Activated CD4-positive, CD25-positive, alpha-beta regulatory T cell treated with anti-CD3 and anti-CD28 coated beads, Interleukin-2, amount 50 U/mL, for 72 hours (primary cell): ENCODE measurements at places on chromosomes 6 and 20.

- DNase-seq = no peak
Measured at GRCh38 chr20:2741463-2741862, 48.9 kb downstream of the EBF4 start.

- DNase-seq = no peak
Measured at GRCh38 chr20:51961964-51962761, 159.8 kb upstream of the SALL4 start.

DNA sequence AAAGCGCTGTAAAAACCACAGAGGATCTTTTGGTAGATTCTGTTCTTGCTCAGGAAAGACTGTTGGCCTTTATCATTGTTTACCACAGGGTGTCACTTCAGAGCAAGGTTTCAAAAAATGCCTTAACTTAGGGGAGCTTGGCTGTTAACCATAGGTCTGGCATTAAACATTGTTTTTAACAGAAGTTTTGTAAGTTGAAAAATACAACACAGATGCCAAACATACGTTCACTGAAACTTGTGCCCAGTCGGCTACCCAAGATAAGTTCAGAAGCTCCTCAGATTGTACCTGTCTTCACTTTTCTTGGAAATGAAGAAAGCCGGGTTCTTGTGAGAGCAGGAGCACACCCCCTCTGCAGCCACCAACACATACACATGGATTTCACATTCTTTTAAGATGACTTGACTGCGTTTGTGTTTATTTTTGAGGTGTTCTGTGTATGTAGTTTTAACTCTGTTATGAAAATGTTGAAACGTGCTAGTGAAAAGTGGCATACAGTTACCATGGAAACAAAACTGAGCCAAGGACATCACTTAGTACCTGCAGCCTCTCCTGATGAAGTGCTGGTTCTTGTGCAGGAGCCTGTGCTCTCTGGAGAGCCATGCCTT, 64.9 kb downstream of the SYCP2L start:
- no peak for DNase-seq

DNA sequence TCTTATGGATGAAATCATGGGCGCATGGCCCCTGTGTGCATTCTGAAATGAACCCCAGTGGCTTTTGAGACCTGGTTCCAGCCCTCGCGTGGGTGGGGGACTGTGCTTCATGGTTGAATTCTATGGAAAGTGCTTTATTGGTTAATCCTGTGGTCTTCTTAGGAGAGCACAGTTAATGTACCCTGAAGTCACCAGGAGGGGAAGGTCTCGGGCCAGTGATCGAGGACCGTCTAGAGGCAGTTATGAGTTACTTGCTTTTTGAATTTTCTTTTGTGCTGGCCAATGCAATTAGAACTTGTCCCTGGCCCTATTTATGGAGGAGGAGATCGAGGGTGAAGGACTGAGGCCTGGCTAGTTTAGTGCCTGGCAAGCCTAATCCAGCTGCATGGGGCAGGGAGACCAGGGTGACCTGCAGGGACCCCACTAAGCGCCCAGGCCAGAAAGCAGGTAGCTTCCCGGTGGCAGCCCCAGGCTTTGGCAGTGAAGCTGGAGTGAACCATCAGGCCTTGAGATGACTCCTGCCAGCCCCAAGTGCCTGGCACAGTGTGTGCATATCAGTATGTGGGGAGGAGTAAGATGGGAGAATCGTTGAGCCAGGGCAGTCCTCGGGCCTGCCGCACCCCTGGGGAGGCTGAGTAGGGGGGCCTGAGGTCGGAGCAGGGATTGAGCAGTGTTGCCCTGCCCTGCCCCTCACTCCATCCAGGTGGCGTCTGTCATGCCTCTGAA, 144.6 kb upstream of the RNF24 start:
- DNase-seq = no peak

DNA sequence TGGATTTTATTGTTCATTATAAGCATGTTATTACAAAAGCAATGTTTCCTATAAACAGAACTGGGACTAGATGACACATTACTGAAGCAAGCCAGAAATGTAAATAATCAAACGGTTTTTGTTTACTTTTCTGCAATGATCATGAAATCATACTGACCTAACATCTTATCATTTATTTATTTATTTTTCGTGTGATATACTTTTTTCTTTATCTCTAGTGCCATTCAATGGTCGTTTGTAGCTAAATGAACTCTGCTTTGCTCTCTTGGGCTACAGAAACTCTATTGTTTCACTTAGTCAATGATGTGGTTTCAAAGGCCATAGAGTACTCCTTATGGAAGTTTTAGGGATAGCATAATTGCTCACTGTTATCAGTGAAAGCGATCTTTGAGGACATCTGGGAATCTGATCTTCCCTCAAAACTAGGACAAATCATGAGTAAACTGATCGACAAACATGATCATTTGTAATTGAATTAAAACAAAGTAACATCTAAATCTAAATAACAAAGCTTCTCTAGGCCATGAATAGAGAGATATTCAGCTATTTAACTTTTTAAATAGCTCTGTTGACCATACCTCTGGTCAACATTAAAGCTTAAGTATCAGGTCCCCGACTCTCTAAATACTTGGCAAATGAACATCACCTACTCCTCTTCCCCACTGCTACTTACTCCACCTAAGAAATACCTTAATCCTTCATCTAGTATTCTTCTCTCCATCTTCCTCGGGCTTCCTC, 933.4 kb downstream of the TFAP2A start:
- no peak for DNase-seq

- no peak for DNase-seq
Measured at GRCh38 chr20:44956410-44956809, 3.8 kb downstream of the TOMM34 start.

- no peak for DNase-seq
Measured at GRCh38 chr6:72132427-72132826, 246.1 kb downstream of the RIMS1 start.

GRCh38 chr6:26022132-26022472, 59.5 kb downstream of the TRIM38 start:
- DNase-seq = no peak

DNA sequence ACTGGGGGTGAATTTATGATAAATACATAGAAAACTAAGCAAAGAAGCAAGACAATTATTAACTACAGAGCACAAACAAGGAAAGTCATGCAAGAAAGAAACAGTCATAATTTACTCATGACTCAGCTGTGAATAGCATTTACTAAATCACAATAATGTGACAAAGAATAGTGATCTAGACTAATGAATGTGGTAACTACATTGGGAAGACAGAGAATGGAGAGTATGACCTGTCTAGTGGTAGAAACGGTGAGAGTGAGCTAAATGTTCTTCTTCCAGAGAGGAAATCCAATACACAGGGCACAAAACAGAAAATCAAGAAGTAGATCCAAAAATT, 153.5 kb upstream of the DST start:
- no peak for DNase-seq

DNA sequence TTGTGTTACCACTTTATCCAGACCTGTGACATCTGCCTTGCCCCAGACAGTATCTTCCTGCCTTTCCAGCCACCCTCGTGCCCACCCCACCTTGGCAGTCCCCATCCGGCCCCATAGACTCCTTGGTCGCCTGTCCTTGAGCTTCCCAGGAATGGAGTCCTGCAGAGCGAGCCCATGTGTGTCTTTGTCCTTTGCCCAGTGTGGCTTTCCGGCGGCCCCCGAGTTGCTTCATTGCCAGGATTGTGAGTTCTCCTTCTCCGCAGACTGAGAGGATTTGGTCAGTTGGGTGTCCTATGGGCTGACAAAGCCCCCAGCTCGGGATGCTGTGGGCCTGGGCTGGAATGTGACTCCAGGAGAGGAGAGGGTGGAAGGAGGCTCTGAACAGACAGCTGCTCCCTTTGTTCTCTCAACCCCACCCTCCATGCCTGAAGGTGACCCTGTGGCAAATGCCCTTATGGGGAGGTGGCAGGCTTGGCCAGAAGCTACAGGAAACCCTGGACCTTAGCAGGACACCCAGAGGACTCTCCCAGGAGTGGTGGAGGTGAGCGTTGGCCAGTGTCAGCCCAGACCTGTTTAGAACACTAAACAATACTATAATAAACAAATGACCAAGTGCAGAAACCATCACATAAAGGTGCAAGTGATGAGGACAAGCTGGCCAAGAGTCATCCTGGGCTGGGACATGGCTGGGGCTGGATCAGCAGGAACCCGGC, 1.9 kb upstream of the CST1 start:
- no peak for DNase-seq

DNA sequence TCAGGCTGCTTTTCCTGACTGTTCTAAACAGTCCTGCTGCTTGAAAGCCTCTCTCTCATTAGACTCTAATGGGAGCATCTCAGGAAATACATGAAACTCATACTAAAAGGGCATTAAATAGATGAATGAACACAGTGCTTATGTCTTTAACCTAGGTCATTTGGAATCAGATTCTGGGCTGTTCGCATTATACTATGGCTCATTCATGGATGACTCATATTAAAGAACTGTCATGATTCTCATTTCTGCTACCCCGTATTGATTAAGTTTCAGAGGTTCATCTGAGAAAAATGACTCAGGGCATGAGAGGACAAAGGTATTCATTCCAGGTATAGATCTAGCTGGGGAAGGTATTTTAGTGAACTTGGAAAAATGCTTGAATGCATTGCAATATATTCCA, 335.5 kb downstream of the GJA1 start:
- no peak for DNase-seq

DNA sequence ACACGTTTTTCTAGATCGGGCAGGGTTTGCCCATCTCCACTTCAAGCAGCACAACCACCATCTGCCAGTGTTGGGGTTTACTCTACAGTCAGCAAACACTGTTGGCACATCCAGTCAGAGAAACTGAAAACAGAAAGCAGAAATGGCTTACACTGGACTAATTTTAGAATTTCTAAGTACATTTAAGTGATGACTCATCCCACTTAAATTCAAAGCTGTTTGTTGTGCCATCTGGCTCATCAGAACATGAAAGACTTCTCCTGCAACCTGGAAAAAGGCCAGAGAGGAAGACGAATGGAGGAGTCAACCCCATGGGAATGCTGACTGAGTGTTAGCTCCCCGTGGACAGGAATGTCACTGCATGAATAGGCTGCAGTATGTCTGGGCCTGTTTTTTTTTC, 21.8 kb downstream of the FAM209B start:
- DNase-seq = no peak

DNA sequence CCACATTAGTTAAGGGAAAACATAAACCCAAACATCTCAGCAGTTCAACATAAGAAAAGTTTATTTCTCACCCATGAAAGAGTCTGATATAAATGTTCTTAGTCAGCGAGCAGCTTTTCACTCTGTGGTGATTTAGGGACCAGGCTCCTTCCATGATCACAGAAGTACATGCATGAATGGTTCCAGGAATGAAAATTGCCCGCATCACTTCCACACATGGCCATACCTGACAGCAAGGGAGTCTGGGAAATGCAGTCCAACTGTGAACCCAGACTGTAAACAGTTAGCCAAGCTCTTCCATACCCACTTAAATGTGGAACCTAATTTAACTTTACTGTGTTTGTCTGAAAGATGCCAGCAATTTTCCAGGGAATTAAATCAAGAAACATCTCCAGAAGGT, 353.9 kb downstream of the HACE1 start:
- no peak for DNase-seq
